T-helper 1 cell (primary cell): ENCODE measurements at places on chromosomes 11 and 22.

DNA sequence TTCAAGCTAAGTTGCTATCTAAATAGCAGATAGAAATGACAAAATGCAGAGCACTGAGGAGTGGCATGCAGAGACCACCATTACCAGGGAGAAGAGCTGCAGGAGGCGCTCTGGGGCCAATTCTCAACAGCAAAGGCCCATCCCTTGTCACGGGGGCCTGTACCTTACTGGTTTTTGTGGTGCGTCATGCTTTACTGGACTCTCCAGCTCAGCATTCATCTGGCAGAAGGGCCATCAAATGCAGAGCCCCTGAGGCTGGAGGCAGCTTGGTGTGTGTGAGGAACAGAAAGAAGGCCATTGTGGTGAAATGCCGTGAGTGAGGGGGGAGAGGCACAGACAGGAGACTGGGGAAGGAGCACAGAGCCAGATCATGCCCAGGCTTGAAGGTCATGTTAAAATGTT is 56.5 kb upstream of the NAV2 start:
- DNase-seq = no peak

GRCh38 chr22:36856121-36856791 is 4.5 kb upstream of the NCF4 start:
- peak; percentile 87 for DNase-seq

DNA sequence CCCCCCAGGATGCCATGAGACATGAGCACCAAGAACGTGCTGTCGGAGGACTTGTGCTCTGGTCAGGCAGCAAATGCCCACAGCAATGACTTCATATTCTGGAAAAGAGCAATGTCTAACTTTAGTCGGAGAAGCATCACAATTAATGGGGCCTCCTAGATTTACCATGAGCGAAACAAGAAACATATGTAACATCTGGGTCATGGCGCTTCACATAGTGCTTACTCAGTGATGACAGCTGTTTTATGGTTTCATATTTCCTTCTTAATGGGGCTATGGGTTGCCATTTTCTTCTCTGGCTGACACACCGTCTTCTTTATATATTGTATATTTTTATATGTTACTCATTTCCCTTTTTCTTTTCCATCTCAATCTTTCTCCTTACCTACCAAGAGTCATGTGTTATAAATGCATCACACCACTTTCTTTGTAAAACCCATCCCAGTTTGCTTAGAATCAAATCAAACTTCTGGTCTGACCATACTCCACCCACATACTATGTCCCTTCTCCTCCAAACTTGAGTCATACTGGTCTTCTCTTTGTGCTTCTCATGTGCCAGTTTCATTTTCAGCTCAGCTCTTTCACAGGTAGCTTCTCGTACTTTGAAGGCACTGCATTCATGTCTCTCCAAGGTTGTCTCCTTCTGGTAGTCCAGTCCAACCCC is 9.4 kb upstream of the CASP12 start:
- DNase-seq = no peak

DNA sequence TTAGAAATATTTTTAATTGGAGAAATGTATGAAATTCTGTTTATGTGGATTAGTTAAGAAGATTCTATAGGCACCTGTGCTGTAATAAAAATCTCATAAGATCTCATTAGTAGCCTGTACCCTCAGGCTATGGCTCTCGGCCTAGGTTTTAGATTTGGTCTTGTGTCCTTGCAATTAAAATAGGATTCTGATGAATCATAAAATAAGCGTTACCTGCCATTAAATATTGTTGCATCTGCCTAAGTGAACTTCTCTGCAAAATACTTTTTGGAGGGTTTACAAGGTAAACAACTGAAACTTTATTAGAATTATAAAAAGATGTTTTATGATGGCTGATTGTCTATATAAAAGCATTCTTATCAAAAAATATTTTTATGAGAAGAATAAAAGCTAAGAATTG is 804.1 kb upstream of the ANO3 start:
- no peak for DNase-seq

DNA sequence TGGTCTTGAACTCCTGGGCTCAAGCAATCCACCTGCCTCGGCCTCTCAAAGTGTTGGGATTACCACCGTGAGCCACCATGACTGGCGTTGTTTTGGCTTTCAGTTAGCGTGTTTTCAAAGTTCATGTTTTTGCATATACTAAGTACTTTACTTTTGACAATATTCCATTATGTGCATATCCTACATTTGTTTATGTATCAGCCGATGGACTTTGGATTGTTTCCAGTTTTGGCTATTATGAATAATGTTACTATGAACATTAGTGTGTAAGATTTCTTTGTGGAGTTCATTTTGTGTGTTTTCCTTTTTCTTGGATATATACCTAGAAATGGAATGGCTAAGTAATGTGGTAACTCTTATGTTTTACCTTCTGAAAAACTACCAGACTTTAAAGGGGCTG is 9.9 kb downstream of the CSTF3 start:
- no peak for DNase-seq

DNA sequence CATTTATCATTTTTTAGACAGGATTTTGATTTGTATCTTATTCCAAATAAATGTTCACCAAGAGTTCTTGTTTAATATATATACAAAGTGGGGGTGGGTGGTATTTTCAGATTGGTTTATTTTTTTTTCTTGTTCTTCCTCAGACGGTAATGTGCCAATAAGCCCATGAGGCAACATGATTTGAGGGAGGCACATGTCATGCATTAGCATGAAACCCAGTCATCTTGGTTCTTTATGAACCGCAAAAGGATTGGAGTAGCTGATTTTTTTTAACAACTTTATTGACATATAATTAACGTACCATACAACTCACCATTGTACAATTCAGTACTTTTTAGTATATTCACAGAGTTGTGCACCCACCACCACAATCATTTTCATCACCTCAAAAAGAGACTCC is 2.7 kb downstream of the BCL2L13 start:
- DNase-seq = no peak

DNA sequence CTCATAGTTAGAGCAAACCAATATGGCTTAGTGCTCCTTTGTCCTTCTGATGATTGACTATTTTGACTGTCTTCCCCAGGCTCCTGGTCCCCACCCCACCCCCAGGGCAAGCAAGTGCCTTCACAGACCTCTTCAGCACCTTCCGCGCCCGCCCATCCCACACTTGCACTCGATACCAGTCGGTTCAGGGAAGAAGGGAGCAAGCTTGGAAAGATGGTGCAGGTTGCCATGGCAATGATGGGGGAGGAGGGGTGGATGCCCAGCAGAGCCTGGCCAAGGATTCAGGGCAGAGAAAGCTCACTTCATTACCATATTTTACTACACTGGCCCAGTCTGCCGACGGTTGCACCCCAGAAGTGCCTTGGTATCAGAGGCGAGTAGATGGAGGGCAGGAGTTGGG is 2.2 kb downstream of the TMEM132A start:
- DNase-seq = no peak

DNA sequence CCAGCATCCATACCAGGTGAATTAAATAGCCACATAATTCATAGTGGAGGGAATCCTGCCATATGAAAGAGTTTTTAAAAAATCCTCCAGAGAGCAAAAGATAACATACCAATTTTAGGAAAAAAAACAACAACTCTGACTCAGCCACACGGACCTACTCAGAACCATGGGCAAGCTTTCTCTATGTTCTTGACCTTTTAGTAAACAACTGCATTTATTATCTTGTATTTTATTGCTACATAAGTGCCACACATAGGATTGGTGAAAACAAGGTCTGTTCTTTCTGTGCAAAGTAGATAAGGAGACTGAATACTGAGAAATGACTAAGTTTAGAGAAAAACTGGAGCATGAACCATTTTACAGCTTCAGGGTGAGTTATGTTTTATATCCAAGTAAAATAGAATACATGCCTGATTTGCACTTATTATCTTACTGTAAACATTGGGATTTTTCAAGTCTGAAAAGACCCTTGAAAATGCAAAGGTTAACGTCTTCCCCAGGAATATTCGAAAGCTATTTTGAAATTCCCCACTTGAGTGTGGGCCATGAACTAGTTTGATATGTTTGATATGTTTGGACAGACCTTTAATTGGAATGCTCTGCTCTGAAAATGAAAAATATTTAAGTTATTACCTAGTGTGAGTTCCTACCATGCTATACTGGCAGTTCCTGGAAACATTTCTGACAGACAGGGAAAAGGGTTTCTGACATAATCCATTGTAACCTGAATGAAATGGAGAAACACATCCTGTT is 89.5 kb upstream of the DDI1 start:
- no peak for DNase-seq

- no peak for DNase-seq
Measured at GRCh38 chr11:66967670-66968425, 7.3 kb upstream of the C11orf86 start.
